ENCODE measurements at places on chromosomes 12 and 14.
A peak's percentile ranks its signal among the peaks of the same experiment; 100 is the strongest.

DNA sequence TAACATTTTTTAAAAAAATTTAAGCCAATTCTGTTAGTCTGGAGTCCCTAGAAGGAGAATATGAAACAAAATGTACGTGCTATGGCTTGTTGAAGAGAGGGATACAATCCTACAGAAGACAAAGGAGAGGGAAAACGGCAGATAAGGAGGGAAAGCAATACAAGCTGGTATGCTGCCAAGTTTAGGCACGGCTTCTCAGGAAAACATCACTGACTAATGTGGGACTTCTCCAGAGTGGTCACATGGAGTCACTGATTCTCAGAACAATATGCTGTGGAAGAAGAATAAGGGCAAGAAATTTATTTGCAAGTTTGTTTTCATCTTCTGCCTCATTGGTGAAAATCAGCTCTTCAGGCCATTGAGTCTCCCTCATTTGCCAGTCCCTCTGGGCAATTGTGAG lies 22.9 kb upstream of the NR1H4 start:
- DNase-seq: peak; percentile 20

- no peak for DNase-seq
Observed at GRCh38 chr12:53829130-53829819, 77.5 kb upstream of the CISTR start.

GRCh38 chr12:84585776-84586395 lies 326.7 kb downstream of the SLC6A15 start:
- DNase-seq: no peak

- DNase-seq: no peak
Observed at GRCh38 chr12:80838708-80839107, 99.0 kb downstream of the LIN7A start.

GRCh38 chr12:8742501-8742900 lies 44.7 kb downstream of the RIMKLB start:
- no peak for DNase-seq

DNA sequence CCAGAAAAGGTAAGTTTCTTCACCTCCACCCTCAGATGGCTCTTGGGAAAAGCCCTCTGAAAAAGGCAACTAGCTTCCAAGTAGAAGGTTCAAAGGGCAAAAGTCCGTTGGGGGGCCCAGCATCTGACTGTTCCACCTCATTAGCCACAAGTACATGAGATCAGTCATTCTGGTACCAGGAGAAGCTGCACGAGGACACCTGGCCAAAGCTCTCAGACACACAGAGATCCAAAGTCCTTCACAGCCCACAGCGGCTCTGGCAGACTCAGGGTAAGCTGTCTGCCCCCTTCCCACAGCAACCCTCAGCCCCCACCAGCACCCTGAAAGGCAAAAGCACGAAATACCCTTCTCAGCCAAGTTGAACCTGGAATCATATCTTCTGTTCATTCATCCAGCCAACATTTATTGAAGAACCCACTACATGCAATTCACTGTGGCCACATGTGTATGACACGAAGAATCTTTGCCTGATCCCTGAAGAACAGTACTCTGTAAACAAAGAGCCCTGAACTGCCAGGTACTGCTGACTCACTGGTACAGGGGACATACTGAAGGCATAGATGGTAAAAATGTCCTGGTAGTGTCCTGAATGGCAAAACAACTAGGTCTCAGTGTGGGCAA lies 19.0 kb downstream of the SLC7A7 start:
- no peak for DNase-seq

DNA sequence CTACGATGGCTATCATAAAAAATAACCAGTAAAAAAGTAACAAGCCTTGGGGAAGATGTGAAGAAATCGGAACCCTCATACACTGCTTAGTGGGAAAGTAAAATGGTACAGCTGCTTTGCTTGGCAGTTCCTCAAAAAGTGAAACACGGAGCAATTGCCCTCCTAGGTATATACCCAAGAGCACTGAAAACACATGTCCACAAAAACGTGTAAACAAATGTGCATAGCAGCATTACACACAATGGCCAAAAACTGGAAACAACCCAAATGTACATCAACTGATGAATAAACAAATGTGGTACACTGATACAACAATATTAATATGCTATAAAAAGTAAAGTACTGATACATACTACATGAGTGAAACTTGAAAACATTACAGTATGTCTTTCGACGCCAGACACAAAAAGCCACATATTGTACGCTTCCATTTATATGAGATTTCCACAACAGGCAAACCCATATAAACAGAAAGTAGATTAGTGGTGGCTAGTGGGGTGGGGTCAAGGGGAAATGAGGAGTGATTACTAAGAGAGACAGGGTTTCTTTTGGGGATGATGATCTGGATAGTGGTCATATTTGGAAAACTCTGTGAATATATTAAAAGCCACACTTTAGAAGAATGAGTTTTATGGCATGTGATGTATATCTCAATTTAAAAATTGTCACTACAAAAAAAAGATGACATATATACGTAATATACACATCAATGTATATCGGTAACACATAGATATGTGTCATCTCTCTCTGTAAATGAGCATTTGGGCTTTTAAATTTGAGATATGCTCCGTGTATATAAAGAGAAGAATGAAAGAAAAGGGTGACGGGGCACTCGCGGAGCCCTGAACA lies 996 bp downstream of the SLC41A2 start:
- no peak for DNase-seq

- no peak for DNase-seq
Observed at GRCh38 chr12:78185651-78186050, 355.0 kb downstream of the NAV3 start.

- no peak for DNase-seq
Observed at GRCh38 chr14:68157971-68158371, 338.4 kb downstream of the RAD51B start.

DNA sequence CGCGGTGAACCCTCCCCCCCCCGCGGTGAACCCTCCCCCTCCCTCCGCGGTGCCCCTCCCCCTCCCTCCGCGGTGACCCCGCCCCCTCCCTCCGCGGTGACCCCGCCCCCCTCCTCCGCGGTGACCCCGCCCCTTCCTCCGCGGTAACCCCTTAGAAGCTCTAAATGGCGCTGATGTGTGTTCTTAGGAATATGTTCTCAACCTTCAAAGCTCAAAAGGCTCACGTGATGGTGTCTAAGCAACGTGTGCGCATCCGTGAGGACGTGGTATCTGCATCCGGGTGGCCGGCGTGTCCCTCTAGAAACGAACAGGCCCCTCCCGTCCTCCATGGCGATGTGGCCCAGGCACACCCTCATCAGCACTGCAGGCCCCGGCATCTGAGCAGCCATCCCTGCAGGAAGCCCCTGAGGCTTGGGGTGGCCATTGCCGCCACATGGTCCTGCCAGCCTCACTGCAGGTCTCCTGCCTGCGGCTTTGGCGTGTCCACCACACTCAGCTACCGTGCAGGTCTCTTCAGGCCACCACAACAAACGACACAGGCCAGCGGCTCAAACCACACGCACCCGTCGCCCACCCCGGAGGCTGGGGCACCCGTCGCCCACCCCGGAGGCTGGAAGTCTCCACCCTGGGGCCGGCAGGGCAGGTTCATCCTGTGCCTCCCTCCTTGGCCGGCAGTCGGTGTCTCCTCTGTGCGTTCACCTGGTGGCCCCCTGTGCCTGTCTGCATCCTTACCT lies 14.5 kb upstream of the FBRSL1 start:
- no peak for DNase-seq

- DNase-seq: no peak
Observed at GRCh38 chr12:76720068-76720467, 43.8 kb upstream of the ZDHHC17 start.

DNA sequence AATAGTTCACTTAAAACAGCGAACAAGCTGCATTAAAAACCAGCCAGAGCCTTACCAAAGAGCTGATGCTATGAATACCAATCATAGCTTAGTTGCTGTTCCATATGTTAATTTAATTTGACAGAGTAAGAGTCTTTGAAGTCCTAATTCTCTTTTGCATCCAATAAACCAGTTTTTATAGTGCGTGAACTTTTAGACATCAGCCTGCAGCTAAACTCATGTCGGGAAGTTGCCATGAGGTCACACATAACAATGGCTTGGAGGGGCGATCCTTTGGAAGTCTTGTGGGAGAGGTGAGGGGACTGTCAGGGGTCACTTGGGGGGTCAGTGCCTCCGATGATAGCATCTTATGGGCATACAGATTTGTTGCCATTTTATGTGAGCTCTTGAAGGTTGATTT lies 81.7 kb downstream of the HMGA2 start:
- no peak for DNase-seq

GRCh38 chr12:109645194-109645593 lies 68.4 kb upstream of the FAM222A start:
- no peak for DNase-seq

DNA sequence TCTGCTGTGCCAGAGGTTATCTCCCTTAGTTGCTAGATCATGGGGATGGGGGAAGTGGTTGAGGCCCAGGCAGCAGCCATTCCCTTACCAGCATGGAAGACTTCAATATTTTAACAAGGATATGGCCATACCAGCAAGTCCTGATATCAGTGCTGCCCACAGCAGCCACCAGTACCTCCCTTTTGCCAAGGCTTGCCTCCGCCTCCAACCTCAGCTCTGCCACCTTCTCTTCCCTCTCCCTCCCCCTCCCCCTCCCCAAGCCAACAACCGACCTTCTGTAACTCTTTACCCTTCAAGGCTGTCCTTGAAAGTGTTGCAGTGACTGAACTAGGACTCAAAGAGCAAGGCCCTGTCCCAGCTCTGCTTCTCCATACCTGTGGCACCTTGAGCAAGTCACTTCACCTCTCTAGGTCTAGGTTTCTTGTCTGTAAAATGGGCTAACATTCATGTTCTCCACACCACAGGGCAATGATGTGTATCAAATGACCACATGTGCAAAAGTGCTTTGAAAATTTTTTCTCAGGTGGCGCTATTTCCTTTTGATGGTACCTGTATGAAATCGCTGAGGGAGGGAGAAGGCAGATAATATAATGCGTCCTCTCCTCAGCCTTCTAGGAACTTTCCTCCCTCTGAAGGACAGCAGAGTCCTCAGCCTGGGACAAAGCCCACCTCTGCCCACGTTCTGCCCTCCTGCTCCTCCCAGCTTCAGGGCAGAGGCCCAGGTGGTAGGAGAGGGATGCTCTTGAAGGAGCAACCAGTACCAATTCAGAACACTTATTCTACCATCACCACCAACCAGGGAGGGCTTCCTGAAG lies 14.7 kb downstream of the PLEKHG6 start:
- no peak for DNase-seq

- peak; percentile 55 for DNase-seq
Observed at GRCh38 chr12:69843608-69844007, 18.6 kb downstream of the MYRFL start.

- no peak for DNase-seq
Observed at GRCh38 chr12:126899926-126900792, 1366.8 kb upstream of the TMEM132C start.

DNA sequence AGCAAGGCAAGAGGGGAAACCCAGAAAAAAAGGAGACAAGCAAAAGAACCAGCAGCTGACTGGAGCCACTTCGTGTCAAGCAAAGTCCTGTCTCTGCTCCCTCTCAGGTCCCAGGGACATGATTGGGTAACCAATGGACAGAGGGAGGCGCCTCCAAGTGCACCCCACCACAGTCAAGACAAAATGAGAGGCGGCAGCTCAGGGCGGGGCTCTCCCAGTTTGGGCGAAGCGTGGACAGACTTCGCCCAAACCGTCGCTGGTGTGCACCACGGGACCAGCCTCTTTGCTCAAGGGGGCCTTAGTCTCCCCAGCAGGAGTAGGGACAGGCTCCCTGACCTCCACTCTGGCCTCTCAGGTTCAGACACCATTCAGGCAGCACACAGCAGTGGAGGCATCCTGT lies 1.5 kb upstream of the BEGAIN start:
- DNase-seq: peak; percentile 86

DNA sequence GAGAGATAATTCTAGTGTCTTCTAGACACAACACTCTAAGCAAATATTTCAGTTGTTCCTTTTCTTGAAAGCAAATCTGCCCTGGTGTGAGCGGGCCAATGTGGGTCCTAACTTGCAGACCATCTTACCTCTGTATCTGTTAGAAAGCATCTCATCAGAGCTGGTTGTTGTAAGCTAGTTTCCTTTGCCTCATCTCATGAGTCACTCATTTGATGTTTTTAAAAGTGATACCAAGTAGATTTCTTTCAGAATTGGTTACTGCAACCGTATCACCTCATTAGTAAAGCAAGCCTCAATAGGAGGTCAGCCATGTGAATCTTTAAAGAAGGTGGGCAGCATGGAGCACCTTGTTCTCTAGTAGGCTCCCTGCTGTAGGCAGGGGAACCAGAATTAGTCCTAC lies 78.6 kb downstream of the DAAM1 start:
- DNase-seq: no peak

DNA sequence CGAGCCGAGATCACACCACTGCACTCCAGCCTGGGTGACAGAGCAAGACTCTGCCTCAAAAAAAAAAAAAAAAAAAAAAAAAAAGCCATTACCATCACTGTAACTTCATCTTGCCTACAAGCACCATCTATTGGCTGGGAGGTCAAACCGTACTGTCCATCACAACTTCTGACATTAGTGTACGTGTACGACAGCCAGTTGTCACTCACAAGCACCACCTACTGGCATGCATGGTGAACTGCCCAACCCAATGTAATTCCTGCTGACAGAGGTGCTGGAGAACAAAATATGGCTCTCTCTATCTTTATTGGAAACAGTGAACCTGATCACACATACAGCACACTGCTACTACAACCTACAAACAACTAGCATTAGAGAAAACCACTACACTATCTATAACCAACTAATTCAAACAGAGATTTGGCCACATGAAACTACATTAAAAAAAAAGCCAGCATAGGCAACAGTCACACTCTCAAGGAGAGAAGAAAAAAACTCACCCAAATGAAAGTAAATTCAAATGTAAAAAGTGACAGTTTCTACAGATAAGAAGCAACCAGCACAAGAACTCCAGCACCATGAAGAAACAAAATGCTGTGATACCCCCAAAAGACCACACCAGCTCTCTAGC lies 82.3 kb downstream of the PUS7L start:
- DNase-seq: no peak

DNA sequence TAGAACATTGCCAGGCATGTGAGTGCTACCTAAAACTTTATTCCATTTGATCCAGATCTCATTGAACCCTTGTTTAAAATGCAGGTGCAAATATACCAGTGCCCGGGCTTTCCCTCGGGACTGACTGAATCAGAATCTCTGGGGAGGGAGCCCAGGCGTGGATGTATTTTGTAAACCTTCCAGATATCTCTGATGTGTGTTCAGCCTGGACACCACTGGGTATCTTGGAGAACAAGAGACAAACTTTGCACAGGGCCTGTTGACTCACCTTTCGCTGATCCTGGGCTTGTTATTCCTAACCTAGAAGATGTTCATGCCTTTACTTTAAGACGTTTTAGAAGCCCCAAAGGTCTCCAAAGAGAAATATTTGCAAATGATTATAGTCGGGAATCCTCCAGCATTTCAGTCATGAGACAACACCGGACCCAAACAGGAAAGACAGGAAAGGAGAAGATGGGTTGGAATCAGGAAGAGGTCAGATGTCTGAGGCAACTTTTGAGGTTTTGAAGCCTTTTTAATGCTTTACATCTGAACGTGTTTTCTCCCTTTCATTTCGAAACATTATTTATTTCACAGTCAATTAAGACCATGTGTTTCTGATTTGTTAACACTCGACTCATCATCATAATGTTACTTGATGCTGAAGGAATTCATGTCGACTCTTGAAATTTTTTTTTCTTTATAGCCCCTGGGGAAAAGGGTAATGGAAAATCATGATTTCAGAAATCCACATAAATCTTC lies 118.6 kb downstream of the PLXNC1 start:
- no peak for DNase-seq

GRCh38 chr12:15458008-15458407 lies 135.7 kb downstream of the PTPRO start:
- no peak for DNase-seq

Measured in NCI-H2171 treated with DMSO at 0.1 percent for 48 hours (cell line).